ENCODE measurements at places on chromosomes 11 and 22.

GRCh38 chr11:62124186-62125113 lies 639 bp downstream of the INCENP start:
- DNase-seq: peak; percentile 37

- no peak for DNase-seq
Observed at GRCh38 chr11:88305430-88305829, 32.1 kb downstream of the CTSC start.

DNA sequence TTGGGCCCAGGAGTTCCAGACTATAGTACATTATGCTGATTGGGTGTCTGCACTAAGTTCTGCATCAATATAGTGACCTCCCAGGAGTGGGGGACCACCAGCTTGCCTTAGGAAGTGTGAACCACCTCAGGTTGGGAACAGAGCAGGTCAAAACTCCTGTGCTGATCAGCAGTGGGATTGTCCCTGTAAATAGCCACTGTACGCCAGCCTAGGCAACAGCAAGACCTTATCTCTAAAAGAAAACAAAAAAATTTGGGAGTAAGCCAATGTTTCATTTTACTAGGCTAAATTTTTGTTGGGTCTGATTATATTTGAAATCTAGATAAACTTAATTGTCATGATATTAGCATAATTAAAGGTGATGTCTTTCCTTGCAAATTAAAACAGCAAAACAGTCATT lies 3.4 kb downstream of the DEPDC5 start:
- DNase-seq: peak; percentile 40

DNA sequence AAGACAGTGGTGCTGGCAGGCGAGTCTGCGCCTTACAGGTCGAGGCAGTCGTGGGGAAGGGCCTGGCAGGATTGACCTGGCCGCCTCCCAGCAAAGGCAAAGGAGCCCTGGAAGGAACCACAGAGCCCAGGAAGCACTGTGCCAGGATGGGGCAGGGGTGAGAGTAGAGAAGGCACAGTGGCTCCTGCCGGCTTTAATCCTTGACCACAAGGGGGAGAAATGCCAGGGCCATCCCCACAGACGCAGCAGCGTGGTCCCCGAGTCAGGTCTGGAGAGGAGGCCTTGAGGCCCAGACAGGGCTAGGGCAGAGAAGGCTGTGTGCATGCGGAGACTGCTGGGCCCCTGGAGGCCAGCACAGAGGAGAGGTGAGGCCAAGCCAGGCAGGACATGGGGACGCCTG lies 9.9 kb upstream of the NDUFS8 start:
- peak; percentile 51 for DNase-seq

GRCh38 chr11:111077530-111078322 lies 167.8 kb upstream of the POU2AF2 start:
- DNase-seq: no peak

DNA sequence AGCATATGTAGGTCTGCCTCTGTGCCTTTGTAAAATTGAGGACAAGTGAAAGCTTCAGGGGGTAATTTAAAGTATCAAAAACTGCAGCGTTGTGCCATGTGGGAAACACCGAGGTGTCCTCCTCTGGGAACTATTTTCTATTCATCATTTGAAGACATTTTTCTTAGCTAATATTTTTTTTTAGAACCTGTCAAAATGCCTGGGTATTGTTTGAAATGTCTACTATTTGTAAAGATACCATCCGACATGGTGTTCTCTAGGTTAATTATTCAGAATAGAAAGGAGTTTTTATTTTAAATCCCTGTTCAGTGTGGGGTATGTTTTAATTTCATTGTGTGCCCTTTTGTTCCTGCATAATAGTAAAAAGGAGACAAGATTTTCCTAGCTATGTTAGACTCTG lies 490.8 kb downstream of the NELL1 start:
- no peak for DNase-seq

DNA sequence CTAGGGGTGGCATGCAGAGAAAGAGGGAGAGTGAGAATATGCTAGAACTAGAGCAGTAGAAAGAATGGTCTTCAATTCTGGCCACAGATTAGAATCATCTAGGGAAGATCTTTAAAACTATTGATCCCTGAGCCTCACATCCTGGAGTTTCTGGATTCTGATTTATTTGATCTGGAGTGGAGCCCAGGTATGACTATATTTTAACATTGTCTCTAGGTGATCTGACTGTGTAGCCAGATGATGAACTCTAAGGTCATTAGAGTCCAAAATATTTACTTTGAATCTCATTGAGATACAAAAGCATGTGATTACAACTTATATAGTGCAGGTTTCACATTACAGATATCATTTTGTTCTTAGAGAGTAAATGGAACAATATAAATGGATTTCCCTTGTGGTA lies 79.7 kb downstream of the FDX1 start:
- no peak for DNase-seq

DNA sequence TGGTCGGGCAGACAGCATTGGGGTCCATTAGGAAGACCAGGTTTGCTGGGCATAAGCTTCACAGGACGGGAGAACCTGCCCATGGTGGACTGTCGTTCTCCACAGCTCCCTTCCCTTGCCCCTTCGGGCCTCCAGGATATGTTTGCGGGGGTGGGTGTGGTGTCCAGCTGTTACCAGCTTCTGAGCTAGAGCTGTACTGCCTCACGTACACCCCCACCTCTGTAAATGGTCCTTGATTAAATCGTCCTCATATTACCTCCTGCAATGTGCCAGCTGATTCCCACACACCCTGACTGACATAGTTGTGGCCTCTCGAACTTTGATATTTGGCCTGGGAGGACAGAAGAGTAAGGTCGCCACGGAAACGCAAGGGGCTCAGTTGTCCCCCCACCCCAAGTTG lies 16.2 kb upstream of the BCR start:
- no peak for DNase-seq

DNA sequence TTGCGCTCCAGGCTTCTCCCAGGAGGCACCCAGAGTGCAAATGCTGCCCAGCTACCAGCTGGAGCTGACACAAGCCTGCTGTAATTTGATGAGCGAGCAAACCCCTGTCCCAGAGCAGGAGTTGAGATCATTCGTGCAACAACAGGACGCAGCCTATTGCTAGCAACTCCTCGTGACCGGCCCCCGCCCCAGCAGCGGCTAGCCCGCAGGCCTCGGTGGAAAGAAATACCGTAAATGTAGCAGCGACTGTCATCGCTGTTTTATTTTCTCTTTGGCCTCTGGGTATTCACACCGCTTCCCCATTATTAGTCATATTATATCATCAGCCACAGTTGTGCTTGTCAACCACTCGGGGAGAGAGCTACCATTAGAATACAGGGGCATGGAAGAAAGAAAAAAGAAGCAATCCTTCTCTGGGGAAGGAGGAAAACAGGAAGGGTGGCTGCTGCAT lies 59.2 kb upstream of the ATXN10 start:
- DNase-seq: peak; percentile 76

GRCh38 chr11:101441747-101442146 lies 142.1 kb downstream of the TRPC6 start:
- no peak for DNase-seq

- DNase-seq: no peak
Observed at GRCh38 chr11:73315293-73316020, 7.4 kb downstream of the ARHGEF17 start.

- DNase-seq: no peak
Observed at GRCh38 chr11:7651700-7652099, 21.6 kb downstream of the CYB5R2 start.

DNA sequence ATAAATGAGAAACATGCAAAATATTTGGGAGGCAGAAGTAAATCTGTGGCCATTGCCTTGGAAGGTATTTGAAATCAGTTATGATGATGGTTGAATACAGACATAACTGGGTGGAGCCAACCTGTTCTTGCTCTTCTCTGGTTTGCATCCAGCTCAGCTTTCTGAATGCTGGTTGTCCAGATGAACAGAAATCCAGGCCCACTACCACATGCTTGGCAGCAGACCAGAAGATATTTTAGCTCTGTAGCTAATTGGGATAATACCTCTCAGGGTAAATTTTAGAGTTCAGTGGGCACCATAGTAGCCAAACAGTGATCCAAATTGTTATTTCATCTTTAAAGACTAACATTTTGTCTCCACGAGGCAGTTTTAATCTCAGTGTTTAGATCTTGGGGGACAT lies 308.3 kb downstream of the RAB38 start:
- DNase-seq: no peak

- DNase-seq: no peak
Observed at GRCh38 chr22:27050771-27051170, 393.4 kb downstream of the MIAT start.

GRCh38 chr11:120209746-120210625 lies 846 bp upstream of the OAF start:
- no peak for DNase-seq

DNA sequence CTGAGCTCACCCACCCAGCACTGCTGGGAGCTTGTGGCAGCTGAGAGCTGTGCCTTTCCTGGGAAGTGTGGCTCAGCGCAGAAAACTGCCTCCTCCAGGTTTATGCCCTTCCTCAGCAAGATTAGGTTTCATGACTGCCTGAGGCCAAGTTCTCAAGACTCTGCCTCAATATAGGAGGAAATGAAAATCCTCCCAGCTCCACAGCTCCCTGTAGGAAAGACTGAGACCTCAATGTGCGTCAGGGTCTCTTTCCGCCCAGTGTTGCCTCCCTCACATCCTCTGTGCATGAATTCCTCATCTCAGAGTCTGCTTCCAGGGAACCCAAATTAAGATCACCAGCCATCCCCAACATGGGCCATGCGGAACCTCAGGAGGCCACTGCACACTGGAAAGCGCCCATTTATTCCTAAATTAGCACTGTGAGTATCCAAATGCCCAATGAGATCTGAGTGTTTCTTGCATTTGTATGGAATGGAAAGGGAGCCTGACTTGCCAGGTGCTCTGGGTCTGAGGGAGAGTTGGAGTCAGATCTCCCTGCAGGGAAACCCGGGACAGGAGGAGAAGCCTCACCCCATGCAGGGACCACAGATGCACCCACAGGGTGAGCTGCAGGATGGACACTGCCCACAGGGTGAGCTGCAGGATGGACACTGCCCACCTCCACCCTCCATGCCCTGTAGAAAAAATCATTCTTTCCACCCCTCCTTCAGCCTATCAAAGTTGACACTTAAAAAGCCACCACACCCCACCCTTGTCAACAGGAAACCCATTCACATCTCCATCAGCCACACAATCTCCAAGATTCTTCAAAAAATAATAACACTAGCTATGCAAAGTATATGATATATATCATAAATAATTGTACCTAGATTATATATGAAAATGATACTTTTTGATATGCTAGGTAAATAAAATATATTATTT lies 97.4 kb upstream of the IGLL5 start:
- DNase-seq: no peak

- DNase-seq: peak; percentile 70
Observed at GRCh38 chr22:35349704-35350538, 31.0 kb upstream of the HMOX1 start.

GRCh38 chr11:67372993-67373647 lies at the start of gene CLCF1:
CLCF1 (minus strand) TSS chr11:67373598; CDS start chr11:67373539, 59 bp downstream.
- peak; percentile 69 for DNase-seq

- DNase-seq: no peak
Observed at GRCh38 chr11:6526411-6527135, 29.5 kb downstream of the DNHD1 start.

DNA sequence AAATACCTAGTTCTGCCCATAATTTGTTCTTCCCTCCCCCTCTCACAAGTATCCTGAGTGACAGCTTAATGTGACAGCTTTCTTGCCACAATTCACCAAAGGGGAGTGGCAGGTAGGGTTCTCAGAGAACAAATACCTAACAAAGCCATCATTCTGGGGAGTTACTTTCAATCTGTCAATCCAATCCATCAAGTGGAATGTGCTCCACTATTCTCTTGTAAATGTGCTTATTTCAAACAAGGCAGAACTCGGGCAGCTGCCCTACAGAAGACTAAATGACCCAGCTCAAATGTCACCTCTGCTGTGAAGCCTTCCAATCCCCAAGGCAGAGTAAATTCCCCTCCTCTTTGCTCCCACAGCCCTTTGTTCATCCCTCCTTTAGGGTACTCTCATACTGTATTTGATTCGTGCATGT lies 27.8 kb downstream of the LGR4 start:
- DNase-seq: no peak

DNA sequence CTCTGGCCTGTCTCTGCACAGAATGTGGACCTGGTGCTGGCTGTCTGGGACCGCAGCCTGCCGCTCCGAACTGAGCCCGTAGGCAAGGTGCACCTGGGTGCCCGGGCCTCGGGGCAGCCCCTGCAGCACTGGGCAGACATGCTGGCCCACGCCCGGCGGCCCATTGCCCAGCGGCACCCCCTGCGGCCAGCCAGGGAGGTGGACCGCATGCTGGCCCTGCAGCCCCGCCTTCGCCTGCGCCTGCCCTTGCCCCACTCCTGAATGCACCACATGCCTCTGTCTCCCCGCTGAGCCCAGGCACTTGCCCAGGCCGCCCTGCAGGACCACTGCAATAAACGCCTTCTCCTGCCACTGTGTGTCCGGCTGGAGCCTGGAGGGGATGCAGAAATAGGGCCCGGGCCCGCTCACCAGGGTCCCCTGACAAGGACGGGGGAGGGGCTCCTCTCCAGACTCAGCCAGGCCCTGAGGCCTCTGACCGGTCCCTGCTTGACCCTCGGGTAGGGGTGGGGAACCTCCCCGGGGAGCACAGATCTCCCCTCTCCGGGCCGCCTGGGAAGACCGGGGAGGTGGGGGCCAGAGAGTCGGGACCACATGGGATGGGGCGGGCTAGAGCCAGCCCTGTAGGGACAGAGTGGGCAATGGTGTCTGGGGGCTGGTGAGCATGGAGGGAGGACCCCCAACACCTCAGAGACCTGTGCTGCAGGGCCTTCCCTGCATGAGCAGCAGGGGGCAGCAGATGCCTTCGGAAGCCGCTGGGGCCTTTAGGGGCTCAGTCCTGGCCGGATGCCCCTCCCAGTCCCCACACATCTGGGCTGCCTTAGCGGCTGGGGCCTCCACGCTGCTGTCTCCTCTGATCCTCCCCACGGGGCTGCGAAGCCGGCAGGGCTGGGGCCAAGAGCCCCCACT lies 1.4 kb upstream of the TNNI2 start:
- DNase-seq: peak; percentile 62

- DNase-seq: no peak
Observed at GRCh38 chr22:41833369-41834004, 582 bp downstream of the SREBF2 start.

GRCh38 chr11:75572744-75573143 lies 10.7 kb downstream of the SERPINH1 start:
- DNase-seq: no peak

GRCh38 chr11:11247086-11247485 lies 106.0 kb downstream of the CSNK2A3 start:
- DNase-seq: no peak

All from choroid plexus epithelial cell (primary cell).